Small intestine (tissue), 16 donors: ENCODE measurements at places on chromosomes 3 and 15. TPM values are rescaled to one million over a fixed set of nuclear protein-coding genes. Genes with fewer than 3 reads are reported as not detected.

Gene LRRN1
- 0.22 TPM for polyA plus RNA-seq

Gene P2RY12
- polyA plus RNA-seq, result 0.54 TPM

Gene BBX
- polyA plus RNA-seq, result 8.2 TPM

Gene CORO2B
- polyA plus RNA-seq, result 2.1 TPM

Gene TRIM59
- polyA plus RNA-seq, result 0.67 TPM
